ENCODE measurements at places on chromosomes 1 and 21.
A peak's percentile ranks its signal among the peaks of the same experiment; 100 is the strongest.

- DNase-seq: peak; percentile 14
Observed at GRCh38 chr21:40335704-40336103, 468.5 kb downstream of the PCP4 start.

GRCh38 chr1:218748071-218748470 lies 402.9 kb downstream of the TGFB2 start:
- DNase-seq: no peak

DNA sequence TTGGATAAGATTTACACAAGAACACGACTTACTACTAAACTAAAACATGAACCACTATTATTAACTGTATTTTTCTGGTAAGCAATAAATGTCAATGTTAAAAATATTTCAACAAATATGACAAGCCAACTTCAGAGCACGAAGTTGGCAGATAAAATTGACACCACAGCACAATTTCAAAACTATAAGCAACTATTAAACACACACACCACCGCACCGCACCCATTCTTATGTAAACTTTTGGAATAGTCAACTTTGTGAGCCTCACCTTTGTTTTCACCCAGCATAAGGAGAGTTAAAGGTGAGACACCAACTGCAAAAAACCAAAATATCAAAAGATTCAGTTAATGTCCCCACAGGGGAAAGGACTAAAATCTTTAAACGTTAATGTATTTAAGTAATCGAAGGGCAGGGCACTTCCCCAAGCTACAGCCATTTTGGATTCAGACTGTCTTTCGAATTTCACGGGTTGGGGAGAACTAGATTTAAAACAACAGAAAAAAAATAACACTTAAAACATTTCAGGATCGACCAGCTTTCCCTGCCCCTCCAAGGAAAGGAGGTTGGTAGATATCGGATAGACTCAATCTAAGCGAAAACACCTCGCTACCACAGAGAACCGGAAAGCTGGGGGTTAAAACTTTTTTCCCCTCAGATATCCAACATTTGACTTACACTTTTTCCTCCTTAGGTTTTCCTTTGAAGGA lies 872 bp downstream of the GPBP1L1 start:
- DNase-seq: no peak

DNA sequence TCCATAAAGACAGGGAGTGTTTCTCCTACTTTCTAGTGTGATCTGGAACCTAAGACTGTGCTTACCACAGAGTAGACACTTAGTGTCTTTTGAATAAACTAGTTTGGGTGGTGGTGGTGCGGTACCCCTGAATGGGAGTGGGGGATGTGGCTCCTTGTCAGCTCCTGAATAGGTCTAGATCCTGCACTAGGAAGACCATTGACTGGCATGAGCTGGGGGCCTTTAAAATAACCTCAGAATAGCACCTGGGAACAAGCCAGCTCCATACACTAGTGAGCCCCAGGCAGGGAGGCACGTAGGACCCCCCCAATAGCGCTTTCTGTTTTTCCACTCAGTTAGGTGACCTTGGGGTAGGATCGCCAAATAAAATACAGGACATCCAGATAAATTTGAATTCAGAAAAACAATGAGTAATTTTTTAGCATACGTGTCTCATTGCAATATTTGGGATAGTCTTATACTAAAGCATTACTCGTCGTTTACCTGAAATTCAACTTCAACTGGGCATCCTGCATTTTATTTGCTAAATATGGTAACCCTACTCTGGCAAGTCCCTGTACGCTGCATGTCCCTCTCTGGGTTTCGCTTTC lies 45.6 kb downstream of the AZIN2 start:
- DNase-seq: no peak

- no peak for DNase-seq
Observed at GRCh38 chr1:231166398-231166797, 4.5 kb downstream of the TRIM67 start.

- DNase-seq: no peak
Observed at GRCh38 chr1:247172996-247173395, 1.2 kb upstream of the ZNF124 start.

- DNase-seq: no peak
Observed at GRCh38 chr21:25491267-25491666, 116.0 kb downstream of the MRPL39 start.

- DNase-seq: no peak
Observed at GRCh38 chr1:240909701-240910457, 297.9 kb upstream of the GREM2 start.

DNA sequence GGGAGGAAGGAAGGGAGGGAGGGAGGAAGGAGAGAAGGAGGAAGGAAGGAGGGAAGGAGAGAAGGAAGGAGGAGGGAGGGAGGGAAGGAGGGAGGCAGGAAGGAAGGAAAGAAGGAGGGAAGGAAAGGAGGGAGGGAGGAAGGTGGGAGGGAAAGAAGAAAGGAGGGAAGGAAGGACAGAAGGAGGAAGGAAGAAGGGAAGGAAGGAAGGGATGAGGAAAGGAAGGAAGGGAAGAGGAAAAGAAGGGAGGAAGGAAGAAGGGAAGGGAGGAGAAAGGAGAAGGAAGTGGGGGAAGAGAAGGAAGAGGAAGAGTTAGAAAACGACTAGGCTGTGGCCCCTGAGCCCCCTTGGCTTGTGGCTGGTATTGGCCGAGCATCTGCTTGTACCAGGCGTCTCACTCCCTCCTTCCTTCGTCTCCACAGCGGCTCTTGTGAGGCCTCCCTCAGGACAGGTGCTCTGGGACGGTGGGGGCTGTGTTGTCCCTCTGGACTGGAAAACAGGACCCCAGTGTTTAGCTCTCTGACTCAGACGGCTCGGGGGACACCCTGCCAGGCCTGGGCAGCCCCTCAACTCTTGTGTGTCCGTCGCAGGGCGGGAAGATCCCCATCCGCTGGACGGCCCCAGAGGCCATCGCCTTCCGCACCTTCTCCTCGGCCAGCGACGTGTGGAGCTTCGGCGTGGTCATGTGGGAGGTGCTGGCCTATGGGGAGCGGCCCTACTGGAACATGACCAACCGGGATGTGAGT lies 36.2 kb upstream of the C1QA start:
- DNase-seq: no peak

- no peak for DNase-seq
Observed at GRCh38 chr1:24935615-24936484, 5.8 kb upstream of the RUNX3 start.

DNA sequence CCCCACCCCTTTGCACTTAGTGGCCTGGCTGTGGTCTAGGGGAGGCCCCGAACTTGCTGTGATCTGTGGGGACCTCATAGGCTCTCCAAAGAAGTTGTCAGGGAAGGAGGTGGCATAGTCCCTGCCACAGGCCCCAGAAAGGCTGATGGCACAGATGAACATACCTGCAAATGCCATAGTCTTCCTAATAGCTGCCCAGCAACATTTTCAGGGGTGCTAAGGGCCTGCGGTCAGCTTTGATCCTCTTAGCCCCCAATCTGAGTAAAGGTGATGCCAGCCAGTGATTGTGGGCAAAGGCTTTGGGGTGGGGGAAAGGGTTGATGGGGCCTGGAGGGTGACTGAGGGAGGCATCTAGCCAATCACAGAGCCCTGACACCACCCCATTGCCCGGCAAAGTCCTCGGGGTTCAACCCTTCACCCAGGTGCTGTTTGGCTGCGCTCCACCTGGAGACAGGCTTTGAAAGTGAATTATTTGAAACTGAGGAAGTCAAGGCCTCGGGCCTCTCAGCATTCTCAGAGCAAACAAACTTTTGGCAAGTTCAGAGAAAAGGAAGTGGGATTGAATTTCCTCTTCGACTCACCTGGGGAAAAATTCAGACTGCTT lies 35.8 kb downstream of the PAX7 start:
- no peak for DNase-seq

- no peak for DNase-seq
Observed at GRCh38 chr1:179549368-179549700, 26.4 kb downstream of the NPHS2 start.

DNA sequence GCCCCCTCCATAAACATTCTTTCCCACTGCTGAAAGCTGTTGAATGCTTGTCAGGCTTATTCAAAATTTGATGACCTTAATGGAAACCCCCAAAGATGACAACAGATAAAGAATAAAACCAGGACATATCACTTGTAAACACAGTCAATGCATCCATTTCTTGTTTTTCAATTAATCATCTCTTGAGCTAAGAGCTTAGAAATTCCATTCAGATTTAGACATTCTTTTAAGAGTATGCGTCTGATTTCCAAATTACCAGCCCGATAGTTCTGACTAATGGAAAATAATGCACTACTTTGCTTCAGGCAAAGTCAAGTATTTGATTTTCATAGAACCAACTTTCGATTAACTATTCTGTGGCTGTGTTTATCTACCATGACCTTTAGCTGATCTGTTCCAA lies 100.6 kb upstream of the RUNX1 start:
- no peak for DNase-seq

DNA sequence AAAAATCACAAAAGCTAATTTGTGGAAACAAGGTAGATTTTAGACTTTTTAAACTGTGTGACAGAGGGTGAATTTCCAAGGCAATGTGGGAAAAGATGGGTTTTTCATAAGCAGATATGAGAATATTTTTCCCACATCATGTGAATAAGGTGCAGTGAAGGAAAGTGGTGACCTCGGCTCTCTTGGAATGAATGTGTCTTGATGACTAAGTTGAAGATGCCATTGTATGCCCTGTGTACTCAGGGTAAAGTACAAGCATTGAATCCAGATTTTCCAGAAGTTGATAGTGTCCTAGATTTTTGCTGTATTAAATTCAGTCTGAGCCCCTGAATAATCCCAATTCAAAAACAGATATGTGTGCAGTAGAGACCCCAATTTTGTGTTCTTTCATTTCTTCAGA lies 442.6 kb upstream of the ADGRL2 start:
- no peak for DNase-seq

DNA sequence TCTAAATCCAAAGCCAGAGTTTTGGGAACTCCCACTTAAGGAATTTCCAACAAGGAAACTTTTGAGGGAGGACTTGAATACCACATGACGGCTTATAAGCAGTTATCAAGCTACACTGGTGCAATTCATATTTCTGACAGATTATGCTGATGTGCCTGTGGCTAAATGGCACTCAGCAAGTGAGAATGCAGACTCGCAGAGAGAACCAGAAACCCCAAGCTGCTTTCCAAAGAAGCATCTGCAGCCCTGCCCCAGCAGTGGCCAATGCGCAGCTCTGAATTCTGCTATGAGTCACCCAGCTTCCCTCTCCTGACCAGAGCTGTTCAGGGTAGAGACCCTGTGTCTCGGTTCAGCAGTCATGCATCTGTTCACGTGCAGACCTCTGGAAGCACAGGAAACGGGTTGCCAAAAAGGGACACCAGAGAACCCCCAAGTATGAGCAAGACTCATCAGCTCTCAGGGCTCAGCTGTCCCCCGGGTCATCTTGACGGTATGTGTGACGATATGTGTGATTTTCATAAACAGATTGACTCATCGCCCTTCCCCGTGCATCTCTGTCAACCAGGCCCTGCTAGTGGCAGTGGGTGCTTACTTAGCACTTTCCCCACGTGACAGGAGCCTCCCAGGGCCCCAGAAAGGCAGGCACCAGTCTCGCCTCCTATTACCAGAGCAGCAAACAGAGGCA lies 76.3 kb downstream of the ITPKB start:
- peak; percentile 75 for DNase-seq

- no peak for DNase-seq
Observed at GRCh38 chr1:43521756-43522155, 8.9 kb upstream of the PTPRF start.

- DNase-seq: no peak
Observed at GRCh38 chr1:180542113-180542837, 16.5 kb upstream of the OVAAL start.

- DNase-seq: peak; percentile 84
Observed at GRCh38 chr1:110053552-110054428, 16.7 kb downstream of the ALX3 start.

GRCh38 chr1:67801903-67802302 lies 31.4 kb downstream of the GNG12 start:
- DNase-seq: no peak

DNA sequence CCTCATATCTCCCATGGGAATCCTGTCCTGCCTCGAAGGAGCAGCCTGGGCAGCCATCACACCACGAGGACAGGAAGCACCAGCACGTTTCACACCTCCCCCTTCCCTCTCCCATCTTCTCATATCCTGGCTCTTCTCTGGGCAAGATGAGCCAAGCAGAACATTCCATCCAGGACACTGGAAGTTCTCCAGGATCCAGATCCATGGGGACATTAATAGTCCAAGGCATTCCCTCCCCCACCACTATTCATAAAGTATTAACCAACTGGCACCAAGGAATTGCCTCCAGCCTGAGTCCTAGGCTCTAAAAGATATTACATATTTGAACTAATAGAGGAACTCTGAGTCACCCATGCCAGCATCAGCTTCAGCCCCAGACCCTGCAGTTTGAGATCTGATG lies 8.7 kb downstream of the SLAMF8 start:
- no peak for DNase-seq

DNA sequence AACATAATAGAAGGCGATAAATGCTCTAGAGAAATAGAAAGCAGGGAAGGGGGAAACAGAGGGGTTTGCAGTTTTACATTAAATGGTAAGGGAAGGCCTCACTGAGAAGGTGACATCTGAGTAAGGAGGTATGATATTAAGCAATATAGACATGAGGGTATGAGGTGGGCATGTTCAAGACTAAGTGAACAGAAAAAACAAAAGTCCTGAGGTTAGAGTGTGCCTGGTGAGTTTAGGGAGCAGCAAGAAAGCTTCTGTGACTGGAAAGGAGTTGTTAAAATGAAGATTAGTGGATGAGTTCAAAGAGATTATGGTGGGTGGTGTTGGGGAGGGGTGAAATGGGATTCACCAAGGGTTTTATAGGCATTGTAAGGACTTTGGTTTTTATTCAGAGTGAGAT lies 8.6 kb downstream of the RPRD2 start:
- no peak for DNase-seq

DNA sequence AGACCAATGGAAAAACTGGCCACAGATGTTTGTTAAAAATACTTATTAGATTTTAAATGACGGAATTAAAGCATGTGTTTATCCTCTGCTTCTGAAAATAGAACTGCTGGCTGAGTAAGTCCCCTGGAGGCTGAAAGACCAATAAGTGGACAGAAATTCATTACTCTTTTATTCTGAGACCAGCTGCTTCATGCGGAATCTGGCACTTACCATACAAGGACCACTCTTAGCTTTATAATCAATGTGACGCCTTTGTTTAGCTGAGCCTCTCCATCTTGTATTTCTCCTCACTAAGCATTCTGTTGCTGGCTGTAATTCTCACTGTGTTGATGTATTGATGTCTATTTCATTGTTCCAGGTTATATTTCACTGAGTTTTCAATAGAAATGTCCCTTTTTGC lies 6.3 kb upstream of the EXO1 start:
- DNase-seq: no peak

DNA sequence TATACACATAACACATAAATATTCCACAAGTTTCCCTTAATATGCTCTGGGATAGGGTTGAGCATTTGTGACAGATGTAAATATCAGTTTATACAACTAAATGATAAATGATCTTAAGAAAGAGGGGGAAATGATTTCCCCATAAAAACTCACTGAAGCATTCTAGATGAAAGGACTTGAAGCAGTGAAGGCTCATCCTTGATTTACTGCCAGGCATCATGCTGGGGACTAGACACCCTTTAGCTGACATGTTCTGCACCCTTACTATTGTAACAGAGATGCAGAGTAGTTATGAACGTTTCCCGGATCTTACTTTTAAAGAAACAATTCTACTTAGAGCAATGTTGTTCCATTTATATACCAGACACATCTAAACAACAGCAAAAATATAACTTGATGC lies 235.8 kb downstream of the PTGER3 start:
- DNase-seq: no peak

Measured in ELF-1 (cell line).